ENCODE measurements at places on chromosomes 2 and 18. TPM values are rescaled to one million over a fixed set of nuclear protein-coding genes. Genes with fewer than 3 reads are reported as not detected.

CD8A gene
- 0.34 TPM for total RNA-seq

DNA sequence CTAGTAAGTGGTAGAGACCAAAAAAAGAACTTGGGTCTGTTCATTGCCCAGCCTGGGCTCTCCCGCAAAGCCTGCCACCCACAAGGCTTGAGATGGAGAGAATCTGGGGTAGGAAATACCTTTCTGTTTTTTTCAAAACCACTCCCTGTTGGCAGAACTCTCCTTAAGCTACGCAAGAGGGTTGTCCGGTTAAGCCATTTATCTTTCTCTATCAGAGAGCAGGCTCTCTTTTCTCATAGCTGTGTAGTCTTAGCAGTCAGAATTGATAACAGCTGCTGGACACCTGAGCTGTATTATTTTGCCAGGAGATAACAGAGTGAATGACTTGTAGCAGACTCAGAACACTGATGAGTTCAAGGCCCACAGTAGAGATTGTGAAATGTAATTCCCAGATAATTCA, 1088.1 kb downstream of the TSN start:
- H3K27ac ChIP-seq: peak overlapping the region; percentile 11
- no peaks in the 10 kb centered on the region for H3K27me3 ChIP-seq
- H3K4me3 ChIP-seq: peak overlapping the region; percentile 0
- H3K36me3 ChIP-seq: no peaks in the 10 kb centered on the region

GTF2A1L gene
- not detected for total RNA-seq

VAMP5 gene
- total RNA-seq: 3.4 TPM

DNA sequence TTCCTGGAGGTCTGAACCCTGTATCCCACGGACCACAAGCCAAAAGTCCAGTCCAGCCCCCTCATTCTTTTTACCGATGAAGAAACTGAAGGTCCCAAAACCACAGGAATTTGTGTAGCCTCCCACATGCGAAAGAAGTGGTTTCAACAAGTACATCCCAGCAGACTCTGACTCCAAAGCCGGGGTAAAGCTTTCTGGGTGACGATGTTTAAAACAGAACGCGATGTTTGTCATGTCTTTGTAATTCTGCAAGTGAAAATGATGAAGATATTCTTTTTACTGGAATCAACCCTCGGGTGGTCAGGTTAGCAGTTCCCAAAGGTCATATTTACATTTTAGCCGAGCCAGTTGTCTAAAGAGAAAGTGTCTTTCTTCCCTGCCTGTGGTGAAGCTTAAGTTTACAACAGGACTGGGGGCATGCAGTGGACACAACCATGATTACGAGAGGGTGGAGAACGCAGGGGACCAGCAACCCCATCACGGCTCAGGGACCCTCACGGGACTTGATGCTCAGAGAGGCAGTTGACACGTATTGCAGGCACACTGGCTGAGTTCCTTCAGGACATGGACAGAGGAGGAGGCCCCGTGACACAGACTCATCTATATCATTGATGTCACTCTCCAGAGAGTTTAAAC, 17.8 kb upstream of the TMEM131 start:
- H3K27me3 ChIP-seq: no peaks in the 10 kb centered on the region
- no peak for DNase-seq
- H3K4me3 ChIP-seq: no peak overlapping the region
- no peak overlapping the region for H3K27ac ChIP-seq
- no peaks in the 10 kb centered on the region for H3K36me3 ChIP-seq

GRCh38 chr2:231321556-231322334, 73.8 kb upstream of the B3GNT7 start:
- peak; percentile 49 for DNase-seq
- peak overlapping the region; percentile 68 for H3K27ac ChIP-seq
- H3K4me1 ChIP-seq: peaks cover 7% of the 10 kb centered on the region
- no peaks in the 10 kb centered on the region for H3K27me3 ChIP-seq
- peaks cover 13% of the 10 kb centered on the region for H3K36me3 ChIP-seq
- H3K4me3 ChIP-seq: no peak overlapping the region

GRCh38 chr2:98807221-98807620, 76.3 kb upstream of the MGAT4A start:
- peaks cover 7% of the 10 kb centered on the region for H3K36me3 ChIP-seq
- peak; percentile 39 for DNase-seq
- H3K4me1 ChIP-seq: peaks cover 30% of the 10 kb centered on the region
- no peak overlapping the region for H3K4me3 ChIP-seq

FZD7 gene
- total RNA-seq: 68.6 TPM

GRCh38 chr2:12032975-12033374, 286.5 kb downstream of the LPIN1 start:
- H3K27ac ChIP-seq: no peak overlapping the region
- no peak for DNase-seq
- no peaks in the 10 kb centered on the region for H3K4me1 ChIP-seq
- H3K36me3 ChIP-seq: peaks cover 3% of the 10 kb centered on the region
- peaks cover 3% of the 10 kb centered on the region for H3K27me3 ChIP-seq

KRTCAP3 gene
- 23.9 TPM for total RNA-seq

DNA sequence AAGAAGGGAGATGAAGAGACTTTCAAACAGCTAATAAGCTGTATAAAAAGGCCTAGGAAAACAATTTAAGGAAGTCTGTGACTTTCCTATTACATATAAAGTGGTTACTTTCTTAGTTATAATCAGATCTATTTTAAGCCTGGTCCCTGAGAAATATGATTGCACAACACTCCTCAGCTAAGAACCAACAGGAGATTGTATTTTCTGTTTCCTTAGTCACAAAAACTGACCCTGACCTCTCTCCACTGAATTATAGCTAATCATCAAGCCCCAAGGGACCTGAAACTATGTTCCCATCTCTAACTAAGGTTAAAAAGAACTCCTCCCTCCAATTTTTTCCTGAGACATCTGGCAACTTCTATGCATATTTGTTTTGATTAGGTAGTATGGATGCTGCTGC, 106.9 kb downstream of the ROCK1 start:
- peaks cover 27% of the 10 kb centered on the region for H3K36me3 ChIP-seq
- H3K4me1 ChIP-seq: peaks cover 9% of the 10 kb centered on the region
- DNase-seq: no peak
- no peak overlapping the region for H3K27ac ChIP-seq
- H3K27me3 ChIP-seq: no peaks in the 10 kb centered on the region

- H3K4me3 ChIP-seq: no peak overlapping the region
- DNase-seq: no peak
- no peak overlapping the region for H3K27ac ChIP-seq
- no peaks in the 10 kb centered on the region for H3K27me3 ChIP-seq
- H3K36me3 ChIP-seq: no peaks in the 10 kb centered on the region
- peaks cover 18% of the 10 kb centered on the region for H3K4me1 ChIP-seq
Observed at GRCh38 chr2:170206805-170207407, 29.0 kb downstream of the MYO3B start.

Measured in type B pancreatic cell (in vitro differentiated cells).